Astrocyte of the spinal cord (primary cell): ENCODE measurements at places on chromosomes 3 and 15.

DNA sequence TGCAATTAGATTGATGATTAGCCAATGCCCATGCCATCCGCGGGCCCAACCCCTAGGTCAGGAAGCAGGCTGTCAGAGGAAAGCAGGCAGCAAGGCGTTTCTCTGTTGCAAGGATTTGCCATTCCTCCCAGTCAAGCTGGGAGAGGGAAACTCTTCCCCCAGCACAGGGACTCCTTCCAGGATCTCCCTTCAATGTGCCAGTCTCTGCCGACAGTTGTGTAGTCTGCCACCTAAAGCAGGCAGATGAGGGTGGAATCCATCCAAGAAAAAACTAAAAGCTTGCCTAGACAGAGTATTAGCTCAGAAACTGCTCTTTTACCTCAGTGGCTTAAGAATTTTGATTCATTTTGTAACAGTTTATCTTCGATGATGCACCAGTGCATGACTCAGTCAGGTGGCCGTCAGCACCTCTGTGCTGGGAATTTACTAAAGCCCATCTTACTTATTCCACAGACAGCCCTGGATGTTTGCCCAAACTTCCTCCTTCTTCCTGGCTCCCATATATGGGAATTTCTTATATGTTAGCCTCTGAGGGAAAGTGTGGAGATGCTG, 501.5 kb upstream of the THBS1 start:
- peak; percentile 67 for DNase-seq

DNA sequence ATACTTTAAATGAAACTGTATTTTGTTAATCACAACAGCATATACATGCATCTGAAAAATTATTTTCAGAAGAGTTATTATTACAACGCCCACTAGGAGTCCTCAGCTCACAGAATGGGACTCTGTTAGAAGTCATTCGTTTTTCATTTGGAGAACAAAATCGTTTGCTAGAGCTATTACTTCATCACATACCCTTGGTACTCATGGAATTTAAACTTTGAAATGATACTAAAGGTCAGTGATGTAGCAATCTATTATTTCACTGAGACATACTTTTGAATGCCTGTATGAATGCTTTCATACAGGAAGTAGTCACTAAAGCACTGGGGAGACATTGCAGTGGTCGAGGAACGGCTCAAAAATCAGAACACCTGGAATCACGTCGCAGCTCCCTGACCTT, 198.1 kb downstream of the MBNL1 start:
- DNase-seq, result peak; percentile 50

DNA sequence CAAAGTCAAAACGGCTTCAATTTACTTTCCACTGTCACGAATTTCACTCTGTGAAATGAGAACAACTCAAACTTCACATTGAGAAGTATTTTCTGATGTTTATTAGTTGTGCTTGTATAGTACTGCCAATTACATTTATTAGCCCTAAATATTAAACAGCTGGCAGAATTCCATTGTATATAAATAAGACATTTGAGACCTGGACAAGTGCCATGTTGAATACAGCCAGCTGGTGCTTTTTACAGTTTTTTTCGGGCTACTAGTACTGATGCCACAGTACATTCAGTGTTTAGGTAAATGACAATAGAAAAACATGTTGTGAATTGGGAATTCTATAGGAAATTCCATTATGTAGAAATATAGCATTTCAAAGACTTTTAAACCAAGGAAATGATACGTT, 79.0 kb downstream of the EPHA3 start:
- DNase-seq, result no peak

GRCh38 chr15:53128652-53129051, 338.5 kb upstream of the ONECUT1 start:
- DNase-seq, result no peak

GRCh38 chr15:48472756-48473155, 141.5 kb downstream of the DUT start:
- DNase-seq, result peak; percentile 37

- no peak for DNase-seq
Measured at GRCh38 chr3:176078906-176079305, 1118.4 kb downstream of the TBL1XR1 start.

DNA sequence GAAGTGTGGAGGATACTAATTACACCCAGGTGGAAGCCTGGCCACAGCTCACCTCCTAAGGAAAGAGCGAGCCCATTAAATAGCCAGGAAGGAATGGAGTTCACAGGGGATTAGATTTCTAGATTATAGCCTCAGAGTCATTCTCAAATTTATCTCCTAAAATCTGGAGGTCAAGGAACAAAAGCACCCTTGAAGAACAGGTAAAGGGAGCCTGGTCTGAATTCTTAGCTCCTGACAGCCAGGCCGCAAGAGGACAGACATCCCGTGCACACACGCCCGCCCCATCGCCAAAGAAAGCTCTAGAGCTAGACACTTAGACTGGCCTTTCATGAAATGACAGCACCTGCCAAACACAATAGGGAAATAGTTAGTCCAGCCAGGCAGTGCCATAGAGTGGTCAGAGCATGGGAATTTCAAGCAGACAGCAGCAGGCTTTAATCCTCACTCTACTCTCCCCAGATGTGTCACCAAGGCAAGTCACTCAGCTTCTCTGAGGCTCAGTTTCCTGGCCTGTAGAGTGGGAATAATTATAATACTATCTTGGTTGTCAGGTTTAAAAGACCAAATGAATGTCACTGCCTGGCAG, 59.2 kb downstream of the LIPC start:
- DNase-seq, result no peak

- DNase-seq, result no peak
Measured at GRCh38 chr15:80796407-80796806, 17.2 kb downstream of the CEMIP start.

DNA sequence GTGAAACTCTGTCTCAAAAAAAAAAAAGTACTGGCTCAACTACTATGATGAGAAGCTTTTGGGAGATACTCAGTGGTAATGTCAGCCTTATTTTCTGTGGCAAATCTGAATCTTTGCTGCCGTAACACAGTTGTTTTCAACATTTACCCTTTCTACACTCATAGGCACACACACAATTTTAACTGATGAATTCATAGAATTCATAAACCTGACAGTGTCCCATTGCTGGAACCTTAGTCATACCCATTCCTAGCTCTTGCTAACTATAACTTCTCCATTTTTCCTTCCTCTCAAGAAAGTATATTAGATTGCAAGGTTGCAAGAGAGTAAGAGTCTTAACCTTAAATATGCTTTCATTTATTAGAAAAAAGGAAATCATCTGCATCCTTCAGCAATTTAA, 496.6 kb downstream of the FHIT start:
- no peak for DNase-seq

GRCh38 chr3:94543161-94543560, 480.3 kb downstream of the NSUN3 start:
- DNase-seq, result no peak

- DNase-seq, result peak; percentile 18
Measured at GRCh38 chr3:79845546-79845945, 77.7 kb upstream of the ROBO1 start.

DNA sequence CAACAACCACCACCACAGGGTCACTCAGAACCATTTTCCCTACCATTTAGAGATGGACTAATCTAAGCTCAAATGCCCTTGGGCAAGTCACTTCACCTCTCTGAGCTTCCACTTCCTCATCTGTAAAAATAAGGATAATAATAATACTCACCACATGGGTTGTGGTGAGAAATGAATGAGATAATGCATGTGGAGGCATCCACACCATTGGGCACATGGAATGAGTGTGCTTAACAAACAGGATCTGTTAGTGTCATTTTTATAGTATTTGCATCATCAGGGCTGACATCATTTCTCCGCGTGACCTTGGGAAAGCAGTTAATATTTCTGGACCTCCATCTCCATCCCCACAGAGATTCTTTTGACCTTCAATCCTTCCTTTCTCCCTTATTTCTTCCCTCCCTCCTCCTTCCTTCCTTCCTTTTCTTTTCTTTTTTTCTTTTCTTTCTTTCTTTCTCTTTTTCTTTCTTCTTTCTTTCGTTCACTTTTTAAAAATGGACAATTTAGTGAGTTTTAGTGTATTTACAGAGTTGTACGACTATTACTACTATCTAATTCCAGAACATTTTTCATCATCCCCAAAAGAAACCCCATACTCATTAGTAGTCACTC, 7.7 kb upstream of the RFT1 start:
- no peak for DNase-seq

- no peak for DNase-seq
Measured at GRCh38 chr3:10338591-10339353, 17.9 kb upstream of the SEC13 start.

GRCh38 chr3:50635066-50635465, 18.1 kb downstream of the MAPKAPK3 start:
- DNase-seq, result no peak

DNA sequence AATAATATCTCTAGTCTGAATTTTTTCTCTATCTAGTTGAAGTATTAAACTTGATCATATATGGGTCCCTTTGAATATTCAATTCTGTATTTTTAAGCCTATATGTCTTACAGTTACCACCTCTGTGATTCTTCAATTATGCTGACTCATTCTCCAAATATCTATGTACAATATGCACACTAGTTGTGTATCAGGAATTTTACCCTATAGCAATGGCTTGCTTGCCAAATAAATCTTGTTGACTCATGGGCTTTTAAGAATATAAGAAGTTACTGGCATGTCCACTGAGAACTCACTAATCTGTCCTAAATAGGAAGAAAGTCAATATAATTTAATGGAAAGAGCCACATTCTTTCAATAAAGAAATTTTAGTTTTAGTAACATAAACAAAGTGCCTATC, 656.3 kb downstream of the RBMS3 start:
- peak; percentile 23 for DNase-seq

DNA sequence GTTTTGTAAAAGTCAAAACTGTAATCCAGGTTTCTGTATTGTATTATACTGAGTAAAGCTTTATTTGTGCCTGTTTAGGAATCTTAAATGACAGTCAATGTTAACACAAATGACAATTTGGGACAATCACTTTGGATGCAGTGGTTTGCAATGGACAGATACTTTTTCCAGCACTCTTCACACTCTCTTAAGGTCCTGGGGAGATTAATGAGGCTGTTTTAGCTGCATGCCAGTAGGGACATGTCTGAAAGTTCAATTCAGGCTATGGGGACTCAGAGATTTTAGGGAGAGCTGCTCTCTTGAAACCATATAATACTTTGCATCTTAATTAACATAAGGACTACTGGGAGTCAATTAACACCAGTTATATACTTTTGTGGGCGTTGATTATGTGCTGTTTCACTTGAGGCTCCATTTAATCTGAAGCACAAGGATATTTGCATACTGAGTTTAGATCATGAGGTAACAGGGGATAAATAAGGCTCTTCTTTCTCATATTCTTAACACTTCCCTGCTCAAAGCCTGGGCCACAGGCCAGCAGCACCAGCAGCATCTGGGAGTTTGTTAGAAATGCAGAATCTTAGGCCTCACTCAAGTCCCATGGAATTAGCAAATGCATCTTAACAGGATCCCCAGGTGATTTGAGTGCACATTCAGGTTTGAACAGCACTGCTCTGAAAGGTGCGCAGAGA, 972.8 kb downstream of the PLOD2 start:
- no peak for DNase-seq

DNA sequence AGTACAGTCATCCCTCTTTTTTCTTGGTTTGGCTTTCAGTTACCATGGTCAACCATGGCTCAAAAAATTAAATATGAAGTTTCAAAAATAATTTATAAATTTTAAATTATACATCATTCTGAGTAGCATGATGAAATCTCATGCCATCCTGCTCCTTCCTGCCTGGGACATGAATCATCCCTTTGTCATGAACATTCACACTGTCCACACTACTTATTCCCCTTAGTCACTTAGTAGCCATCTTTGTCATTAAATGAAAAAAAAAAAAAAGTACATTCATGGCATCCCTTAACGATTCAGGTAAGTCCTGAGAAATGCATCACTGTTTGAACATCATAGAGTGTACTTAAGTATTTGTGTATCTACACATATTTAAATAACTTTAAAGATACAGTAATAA, 1046.3 kb downstream of the ROBO2 start:
- peak; percentile 8 for DNase-seq

GRCh38 chr3:45042162-45042561, 16.1 kb downstream of the CLEC3B start:
- DNase-seq, result no peak

GRCh38 chr15:87597346-87598052, 659.0 kb downstream of the NTRK3 start:
- no peak for DNase-seq

GRCh38 chr15:37720267-37720666, 214.2 kb upstream of the TMCO5A start:
- no peak for DNase-seq

- no peak for DNase-seq
Measured at GRCh38 chr15:69328739-69329138, 30.0 kb downstream of the PAQR5 start.

- no peak for DNase-seq
Measured at GRCh38 chr3:155007729-155008128, 72.4 kb upstream of the MME start.

DNA sequence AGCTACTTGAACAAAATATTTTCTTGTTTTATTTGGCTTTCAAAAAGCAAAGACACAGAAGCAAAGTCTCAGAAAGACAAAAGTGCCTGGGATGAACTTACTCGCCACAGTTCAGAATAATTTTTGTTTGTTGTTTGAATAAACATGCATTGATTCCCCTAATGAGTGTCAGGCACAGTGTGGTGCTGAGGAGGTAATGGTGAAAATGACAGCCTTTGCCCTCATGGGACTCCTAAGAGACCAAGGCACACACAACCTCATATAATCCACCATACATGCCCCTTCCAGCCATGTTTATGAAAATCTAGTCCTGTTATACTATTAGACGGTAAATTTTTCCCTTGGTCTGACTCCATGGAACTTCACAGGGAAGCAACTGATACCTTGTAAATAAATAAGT, 2.5 kb downstream of the GOLIM4 start:
- peak; percentile 31 for DNase-seq

DNA sequence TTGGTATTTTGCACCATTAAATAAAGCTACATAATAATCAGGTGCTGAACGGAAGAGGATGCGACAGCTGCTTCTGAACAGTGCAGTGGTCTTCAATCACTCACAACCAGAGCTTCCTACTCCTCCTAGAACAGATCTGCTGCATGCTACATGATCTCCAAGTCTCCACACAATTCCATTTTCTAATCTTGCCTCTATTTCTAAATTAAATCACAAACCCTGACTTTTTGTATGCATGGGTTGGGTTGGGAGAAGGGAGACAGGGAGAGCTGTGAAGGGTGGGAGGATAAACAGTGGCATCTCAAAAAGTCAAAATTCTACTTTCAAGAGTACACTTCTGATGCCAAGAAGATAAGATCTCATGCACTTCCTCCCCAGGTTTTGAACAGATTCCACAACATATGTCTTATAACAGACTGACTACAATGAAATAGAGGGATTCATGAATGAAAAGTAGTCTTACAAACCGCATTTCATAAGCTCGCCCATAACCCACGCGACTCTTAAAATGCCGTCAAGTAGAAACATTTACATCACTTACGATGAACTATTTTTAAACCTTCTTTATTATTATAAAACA, 57.2 kb downstream of the CHSY1 start:
- DNase-seq, result no peak
